ENCODE measurements at places on chromosomes 2 and 18. TPM values are rescaled to one million over a fixed set of nuclear protein-coding genes. Genes with fewer than 3 reads are reported as not detected.

Gene REEP1
- 16.0 TPM for total RNA-seq

Gene ZNF516
- 8.4 TPM for total RNA-seq

Gene CHCHD5
- 13.2 TPM for total RNA-seq

Gene ACTR2
- total RNA-seq = 34.4 TPM

Gene SERPINB5
- not detected for total RNA-seq

Gene NBEAL1
- total RNA-seq = 21.9 TPM

Gene DUSP2
- total RNA-seq = 1.6 TPM

GRCh38 chr18:57220930-57221483 lies 74.1 kb downstream of the BOD1L2 start:
- H3K27ac ChIP-seq = no peak overlapping the region
- H3K4me1 ChIP-seq = no peaks in the 10 kb centered on the region
- no peaks in the 10 kb centered on the region for H3K27me3 ChIP-seq
- no peak overlapping the region for H3K4me3 ChIP-seq

- H3K27ac ChIP-seq = no peak overlapping the region
- H3K36me3 ChIP-seq = no peaks in the 10 kb centered on the region
- no peak overlapping the region for H3K4me3 ChIP-seq
- no peaks in the 10 kb centered on the region for H3K4me1 ChIP-seq
- DNase-seq = no peak
- no peaks in the 10 kb centered on the region for H3K27me3 ChIP-seq
These were observed 1062.3 kb upstream of the CRIM1 start for GRCh38 chr2:35293261-35293660.

- H3K4me3 ChIP-seq = no peak overlapping the region
- DNase-seq = no peak
- no peaks in the 10 kb centered on the region for H3K36me3 ChIP-seq
- H3K4me1 ChIP-seq = no peaks in the 10 kb centered on the region
- H3K27ac ChIP-seq = no peak overlapping the region
- no peaks in the 10 kb centered on the region for H3K27me3 ChIP-seq
These were observed 34.8 kb upstream of the LAMA1 start for GRCh38 chr18:7152440-7152839.

- DNase-seq = no peak
- H3K27ac ChIP-seq = no peak overlapping the region
- no peaks in the 10 kb centered on the region for H3K27me3 ChIP-seq
- no peaks in the 10 kb centered on the region for H3K4me1 ChIP-seq
- H3K36me3 ChIP-seq = no peaks in the 10 kb centered on the region
These were observed 28.8 kb upstream of the EFEMP1 start for GRCh38 chr2:55952415-55952814.

- H3K4me1 ChIP-seq = peaks cover 7% of the 10 kb centered on the region
- H3K27ac ChIP-seq = no peak overlapping the region
- H3K27me3 ChIP-seq = no peaks in the 10 kb centered on the region
These were observed 50.6 kb upstream of the RMDN2 start for GRCh38 chr2:37874470-37874869.

GRCh38 chr2:29747786-29748470 lies 173.5 kb downstream of the ALK start:
- no peaks in the 10 kb centered on the region for H3K4me1 ChIP-seq
- no peaks in the 10 kb centered on the region for H3K27me3 ChIP-seq
- DNase-seq = no peak

DNA sequence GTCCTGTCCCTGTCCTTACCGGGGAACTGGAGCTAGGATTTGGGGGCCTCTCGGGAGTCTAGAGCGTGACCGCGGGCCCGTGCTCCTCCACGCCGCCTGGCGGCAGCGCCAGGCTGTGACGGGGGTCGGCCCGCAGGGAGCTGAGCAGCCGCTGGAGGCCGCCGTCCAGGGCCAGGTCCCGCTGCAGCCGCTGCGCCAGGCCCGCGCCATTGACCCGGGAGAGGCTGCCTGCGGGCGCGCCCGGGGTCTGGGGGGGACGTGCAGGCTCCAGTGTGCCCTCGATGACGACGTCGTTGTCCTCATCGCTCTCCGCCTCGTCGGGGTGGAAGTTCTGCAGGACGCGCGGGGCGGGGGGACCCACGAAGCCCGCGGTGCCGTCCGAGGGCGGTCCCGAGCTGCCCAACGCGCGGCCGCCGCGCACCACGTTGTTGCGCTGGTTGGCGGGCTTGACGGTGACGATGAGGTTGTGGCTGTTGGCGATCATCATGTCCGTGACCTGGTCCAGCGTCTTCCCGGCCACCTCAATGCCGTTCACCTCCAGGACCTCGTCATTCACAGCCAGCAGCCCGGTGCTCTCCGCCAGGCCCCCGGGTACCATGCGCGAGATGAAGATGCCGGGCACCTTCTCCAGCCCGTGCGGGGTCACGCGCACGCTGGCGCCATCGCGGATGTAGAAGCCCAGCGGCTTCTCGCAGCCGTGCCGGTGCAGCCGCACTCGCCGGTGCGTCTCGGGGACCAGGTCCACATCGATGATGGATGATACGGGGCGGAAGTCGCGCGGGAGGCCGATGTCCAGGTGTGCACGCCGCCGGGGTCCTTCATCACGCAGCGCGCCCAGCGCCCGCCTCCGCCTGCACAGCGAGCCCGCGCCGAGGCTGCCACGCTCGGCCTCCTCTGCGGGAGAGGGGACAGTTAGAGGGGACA lies 50.9 kb downstream of the ADNP2 start:
- H3K4me1 ChIP-seq = no peaks in the 10 kb centered on the region
- no peaks in the 10 kb centered on the region for H3K27me3 ChIP-seq
- H3K36me3 ChIP-seq = no peaks in the 10 kb centered on the region
- H3K4me3 ChIP-seq = no peak overlapping the region

All from gastrocnemius medialis (tissue), 4 donors.